ENCODE measurements at places on chromosomes 2 and 18. TPM values are rescaled to one million over a fixed set of nuclear protein-coding genes. Genes with fewer than 3 reads are reported as not detected.

The RGPD3 gene
- 0.26 TPM for total RNA-seq

The ZNF24 gene
- total RNA-seq, result 48.9 TPM

The SERPINB11 gene
- not detected for total RNA-seq

- no peak for DNase-seq
These were observed 10.8 kb downstream of the BUB1 start for GRCh38 chr2:110667071-110667470.

- no peak for DNase-seq
These were observed 159.4 kb downstream of the LTBP1 start for GRCh38 chr2:33106115-33106514.

- no peak for DNase-seq
These were observed 67.8 kb upstream of the ARL4C start for GRCh38 chr2:234564699-234565098.

- DNase-seq, result no peak
These were observed 110.6 kb downstream of the MSTN start for GRCh38 chr2:189951791-189952535.

DNA sequence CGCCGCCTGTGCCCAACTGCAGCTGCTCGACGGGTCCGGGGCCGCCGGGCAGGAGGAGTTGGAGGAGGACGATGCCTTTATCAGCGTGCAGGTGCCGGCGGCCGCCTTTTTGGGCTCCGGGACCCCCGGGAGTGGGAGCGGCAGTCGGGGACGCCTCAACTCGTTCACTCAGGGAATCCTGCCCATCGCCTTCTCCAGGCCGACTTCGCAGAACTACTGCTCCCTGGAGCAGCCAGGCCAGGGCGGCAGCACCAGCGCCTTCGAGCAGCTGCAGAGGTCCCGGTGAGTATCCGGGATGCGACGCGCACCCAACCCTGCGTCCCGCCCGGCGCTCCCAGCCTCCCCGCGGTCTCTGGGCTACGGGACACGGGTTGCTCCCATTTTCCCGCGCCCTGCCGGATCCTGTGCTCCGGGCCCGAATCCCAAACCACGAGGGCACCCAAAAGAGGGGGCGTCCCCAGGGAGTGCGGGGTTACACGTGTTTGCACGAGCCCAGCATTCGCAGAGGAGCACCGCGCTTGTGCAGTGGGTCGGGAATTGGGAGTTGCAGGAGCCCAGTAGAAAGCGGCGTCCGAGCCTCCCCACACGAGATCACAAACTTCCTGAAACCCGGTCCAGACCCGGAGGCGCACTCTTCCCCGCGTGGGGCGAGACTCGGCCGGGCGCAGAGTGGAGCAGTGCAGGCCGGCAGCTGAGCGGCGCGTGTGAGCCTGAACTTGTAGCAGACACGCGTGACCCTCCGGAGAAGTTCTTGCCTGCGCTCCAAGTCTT, 1.2 kb downstream of the CABLES1 start:
- DNase-seq, result peak; percentile 61

- peak; percentile 4 for DNase-seq
These were observed 290.7 kb upstream of the SLC14A2 start for GRCh38 chr18:45324495-45325113.

DNA sequence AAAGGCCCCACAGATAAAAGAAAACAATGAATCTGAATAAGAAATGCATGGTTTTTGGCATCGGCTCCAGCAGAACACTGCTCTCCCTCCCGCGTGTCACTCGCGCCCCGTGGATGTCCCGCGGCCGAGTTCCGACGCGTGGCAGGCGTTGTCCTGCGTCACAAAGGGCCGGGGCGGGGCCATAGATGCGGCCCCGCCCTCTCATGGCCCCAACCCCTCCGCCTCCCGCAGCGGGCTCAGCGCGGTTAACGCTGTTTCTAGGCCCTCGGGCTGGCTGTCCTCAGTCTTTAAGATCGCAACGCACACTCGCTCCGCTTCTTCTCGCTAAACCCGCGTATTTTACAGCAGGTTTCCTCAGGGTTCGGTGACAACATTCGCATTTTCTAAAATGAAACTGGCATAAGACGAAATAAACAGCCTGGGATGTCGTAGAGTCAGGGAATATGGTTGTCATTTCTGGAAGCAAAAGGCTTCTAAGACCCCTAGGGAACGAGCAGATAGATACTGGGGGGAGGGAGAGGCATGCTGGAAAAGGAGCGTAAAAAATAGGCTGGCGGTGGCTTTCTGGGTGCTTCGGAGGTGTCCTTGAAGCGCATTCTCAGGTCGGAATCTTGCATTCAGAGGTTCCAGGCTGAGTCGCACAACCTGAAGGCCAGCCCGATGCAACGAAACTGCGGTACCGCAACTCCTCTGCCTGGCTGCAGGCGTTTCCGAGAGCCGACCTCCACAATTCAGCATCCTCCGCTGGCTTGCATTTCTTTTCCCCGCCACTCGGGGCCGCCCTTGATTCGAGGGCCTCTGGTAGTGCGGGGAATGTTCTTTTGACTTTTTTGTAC, at the start of gene FKBP7:
Gene FKBP7 (minus strand): TSS at position 162 of the 836 bp plus-strand sequence. CDS start 101 bp downstream, at position 61.
- DNase-seq, result peak; percentile 94

DNA sequence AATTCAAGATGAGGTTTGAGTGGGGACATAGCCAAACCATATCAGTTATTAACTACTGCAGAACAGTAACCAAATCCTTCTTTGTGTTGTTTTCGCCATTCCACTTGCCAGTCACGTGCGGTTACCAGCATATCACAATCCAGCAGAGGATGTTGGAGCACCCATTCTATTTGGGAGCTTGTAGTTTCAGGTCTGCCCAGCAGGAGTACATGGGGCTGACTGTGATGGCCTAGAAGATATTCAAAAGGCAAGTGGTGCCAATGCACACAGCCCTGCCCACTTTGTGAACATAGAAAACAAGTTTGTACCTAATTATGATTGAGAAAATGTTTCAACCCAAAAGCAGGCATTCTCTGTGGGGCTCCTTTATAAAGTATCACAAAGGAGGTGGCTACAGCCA, 57.0 kb downstream of the ZNF519 start:
- DNase-seq, result no peak

DNA sequence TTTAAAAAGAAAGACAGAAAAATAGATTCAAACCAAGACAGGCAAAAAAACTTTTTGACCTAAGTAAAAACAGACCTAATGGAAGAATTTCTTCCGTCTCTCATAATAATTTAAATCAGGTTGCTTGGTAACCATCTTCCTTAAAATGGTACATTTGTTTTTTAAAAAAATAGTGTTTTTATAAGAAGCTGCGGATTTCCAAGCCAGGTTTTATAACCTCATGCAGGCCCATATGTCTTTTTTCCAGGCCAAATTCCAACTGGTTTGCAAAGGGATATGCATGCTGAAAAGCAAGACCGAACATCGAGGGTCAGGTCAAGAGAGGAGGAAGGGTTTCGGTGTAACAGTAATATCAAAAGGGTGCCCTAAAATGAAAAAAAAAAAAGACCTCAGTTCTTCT, 172.9 kb downstream of the MAIP1 start:
- no peak for DNase-seq

All from mucosa of descending colon (tissue), 3 donors.